ENCODE measurements at places on chromosomes 5 and 9.

DNA sequence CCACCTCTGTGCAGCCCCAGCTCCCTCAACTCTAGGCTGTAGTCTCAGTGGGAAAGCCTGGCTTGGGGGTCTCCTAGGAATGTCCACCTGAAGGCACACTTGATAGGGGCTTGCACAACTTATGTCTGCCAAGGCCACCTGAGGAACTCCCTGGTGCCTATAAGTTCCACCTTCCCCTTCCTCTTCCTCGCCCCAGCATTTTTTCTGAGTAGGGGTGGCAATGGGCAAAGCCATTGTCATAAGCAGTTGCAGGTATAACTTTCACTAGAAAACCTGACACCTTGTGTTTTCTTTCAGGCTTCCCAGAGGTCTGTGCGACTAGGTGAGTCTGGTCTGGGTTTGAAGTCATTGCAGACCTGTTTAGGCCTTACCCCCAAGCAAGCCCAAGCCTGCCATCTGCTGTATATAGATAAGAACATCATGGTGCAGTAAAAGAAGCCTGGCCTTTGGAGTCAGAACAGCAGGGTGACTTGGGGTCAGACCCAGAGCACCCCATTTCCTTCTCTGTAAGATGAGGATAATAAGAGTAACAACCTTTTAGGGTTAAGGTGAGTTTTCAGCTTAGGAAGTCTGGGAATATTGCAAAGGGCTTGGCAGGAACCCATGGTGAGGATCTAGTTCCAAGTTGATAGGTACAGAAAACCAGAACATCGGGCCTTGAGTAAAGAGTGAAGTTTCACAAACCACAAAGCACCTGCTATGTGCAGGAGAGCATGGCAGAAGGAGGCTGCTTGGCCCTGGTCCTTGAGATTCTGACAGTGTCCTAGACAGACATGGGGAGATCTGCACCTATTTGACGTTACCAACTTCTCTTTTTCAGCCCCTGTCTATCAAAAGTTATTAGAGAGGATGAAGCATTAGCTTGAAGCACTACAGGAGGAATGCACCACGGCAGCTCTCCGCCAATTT lies 33.8 kb downstream of the TGFBI start:
- no peak for DNase-seq

- no peak for DNase-seq
Observed at GRCh38 chr5:27748847-27749246, 710.5 kb upstream of the CDH9 start.

DNA sequence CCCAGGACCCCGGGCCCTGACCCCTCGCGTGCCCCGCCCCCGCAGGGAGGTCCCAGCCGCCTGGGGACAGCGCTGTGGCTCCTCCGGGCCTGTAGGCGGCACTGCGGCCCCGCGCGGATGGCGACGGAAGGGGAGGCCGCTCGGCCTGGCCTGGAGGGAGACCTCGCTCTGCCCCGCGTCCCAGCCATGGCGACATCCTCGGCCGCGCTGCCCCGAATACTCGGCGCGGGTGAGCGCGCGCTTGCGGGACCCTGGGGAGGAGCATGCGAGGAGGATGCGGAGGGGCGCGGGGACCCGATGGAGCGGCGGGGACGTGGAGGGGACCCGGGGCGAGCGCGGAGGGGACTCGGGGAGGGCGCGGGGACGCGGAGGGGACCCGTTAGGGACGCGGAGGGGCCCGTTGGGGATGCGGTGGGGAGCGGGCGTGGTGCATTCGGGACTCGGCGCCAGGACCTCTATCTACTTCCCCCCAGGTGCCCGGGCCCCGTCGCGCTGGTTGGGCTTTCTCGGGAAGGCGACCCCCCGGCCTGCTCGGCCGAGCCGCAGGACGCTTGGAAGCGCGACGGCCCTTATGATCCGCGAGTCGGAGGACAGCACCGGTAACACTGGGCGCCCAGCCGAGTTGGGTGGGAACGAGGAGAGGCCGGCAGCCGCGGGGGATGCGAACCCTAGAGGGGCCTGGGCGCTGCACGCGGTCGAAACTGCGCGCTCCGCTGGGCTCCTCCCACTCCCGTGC lies at the start of gene MRPS2:
Gene MRPS2, plus strand, starts transcription at position 158 of the 736 bp plus-strand sequence. Its CDS starts 29 bp downstream, at position 187.
- peak; percentile 67 for DNase-seq

DNA sequence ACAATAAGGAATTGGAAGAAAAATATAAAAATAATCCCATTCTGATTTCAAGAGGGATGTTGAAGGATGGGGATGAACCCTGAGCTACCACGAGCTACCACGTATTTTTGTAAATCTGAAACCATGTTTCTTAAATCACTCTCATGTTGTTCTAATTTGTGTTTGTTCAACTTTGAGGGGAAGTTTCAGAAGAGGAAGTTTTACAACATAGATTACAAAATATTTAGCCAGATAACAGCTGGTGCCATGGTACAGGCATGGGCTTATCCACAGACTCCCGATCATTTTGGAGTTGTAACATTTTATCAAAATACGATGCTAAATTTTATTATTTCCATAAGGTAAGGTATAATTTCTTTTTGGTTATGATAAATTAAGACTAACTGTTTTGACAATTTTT lies 15.2 kb downstream of the CCDC125 start:
- DNase-seq = no peak

GRCh38 chr5:170078931-170079330 lies 26.8 kb upstream of the FOXI1 start:
- no peak for DNase-seq

DNA sequence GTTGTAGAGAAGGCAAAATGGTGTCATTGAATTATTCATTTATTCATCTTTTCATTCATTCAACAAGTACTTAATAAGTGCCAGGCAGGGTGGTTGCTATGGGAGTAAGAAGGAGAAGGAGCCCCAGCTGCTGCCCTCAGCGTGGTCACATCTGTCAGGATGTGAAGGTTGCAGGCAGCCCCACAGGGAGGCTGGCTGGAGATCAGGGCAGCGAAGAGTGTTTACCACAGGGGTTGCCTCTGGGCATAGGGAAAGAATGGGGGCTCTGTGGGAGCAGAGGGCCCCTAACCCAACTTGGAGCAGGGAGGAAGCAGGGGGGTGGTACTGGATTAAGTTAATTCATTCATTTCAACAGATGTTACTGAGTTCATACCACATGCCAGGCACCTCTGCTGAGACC lies 6.0 kb downstream of the PCDH12 start:
- DNase-seq = no peak

- DNase-seq = no peak
Observed at GRCh38 chr5:176610435-176610773, 448 bp upstream of the GPRIN1 start.

DNA sequence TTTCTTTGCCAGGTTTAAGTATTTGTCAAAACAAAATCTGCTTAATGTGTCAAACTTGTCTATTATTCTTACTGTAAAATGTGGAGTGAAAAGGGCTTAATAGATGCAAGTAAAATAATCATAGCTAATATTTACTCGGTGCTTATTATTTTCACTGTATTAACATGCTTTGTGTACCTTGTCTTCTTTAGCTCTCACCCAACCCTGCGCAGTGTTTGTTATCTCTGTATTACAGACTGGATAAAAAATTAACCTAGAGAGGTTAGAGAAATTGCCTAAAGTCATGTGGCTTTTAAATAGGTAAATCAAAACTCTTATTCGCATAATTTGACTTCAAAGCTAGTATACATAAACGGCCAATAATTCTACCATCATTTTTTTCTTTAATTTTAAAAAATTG lies 1864.8 kb downstream of the MAT2B start:
- DNase-seq = no peak

DNA sequence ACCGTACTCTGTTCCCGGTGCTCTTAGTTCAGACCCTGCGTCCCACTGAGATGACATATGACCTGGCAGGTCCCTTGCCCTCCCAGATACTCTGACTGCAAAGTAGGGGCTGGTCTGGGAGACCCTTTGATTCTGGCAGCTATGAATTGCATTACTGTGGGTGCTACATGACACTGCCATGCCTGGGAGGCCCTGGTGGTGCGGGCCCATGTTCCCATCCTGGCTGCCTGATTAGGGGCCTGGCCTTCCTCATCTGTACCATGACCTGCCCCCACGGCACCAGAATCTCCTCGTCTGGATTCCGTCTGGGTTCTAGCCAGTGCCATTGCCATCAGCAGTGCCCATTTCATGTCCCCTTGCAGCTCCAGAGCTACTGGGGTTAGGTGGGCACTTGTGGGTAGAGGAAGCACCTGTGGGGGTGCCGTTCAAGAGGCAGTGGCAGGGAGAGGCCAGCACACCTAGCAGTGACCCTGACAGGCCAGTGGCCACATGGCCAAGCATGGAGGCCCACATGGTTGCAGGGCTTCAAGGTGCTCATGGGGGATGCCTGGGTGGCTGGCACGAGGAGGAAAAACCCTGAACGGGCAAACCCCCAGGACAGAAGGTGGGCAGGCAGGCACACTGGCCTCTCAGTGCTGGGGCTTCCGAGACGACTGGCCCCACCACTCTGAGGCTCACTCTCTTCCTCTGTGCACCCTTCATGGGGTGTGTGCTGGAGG lies 69.7 kb downstream of the PHF2 start:
- no peak for DNase-seq

GRCh38 chr5:82346399-82347165 lies 68.4 kb upstream of the RPS23 start:
- no peak for DNase-seq

DNA sequence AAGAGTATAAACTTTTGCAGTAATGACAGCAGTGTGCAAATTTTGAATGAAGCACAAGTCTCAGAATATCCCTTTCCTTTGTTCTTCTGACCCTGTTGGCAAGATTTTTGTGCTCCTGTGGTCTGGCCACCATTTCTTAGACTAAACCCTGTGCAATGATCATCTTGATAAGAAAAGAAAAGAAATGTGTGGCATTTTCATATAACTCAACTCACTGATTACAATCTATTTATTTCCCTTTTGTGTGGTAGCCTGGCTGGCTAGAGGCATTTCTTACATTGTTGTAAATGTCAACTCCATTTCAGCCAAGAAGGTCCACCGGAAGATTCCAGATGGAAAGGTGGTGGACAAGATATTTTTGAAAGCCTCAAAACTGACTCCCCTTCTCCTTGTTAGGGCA lies 41.9 kb downstream of the ADCY2 start:
- no peak for DNase-seq

DNA sequence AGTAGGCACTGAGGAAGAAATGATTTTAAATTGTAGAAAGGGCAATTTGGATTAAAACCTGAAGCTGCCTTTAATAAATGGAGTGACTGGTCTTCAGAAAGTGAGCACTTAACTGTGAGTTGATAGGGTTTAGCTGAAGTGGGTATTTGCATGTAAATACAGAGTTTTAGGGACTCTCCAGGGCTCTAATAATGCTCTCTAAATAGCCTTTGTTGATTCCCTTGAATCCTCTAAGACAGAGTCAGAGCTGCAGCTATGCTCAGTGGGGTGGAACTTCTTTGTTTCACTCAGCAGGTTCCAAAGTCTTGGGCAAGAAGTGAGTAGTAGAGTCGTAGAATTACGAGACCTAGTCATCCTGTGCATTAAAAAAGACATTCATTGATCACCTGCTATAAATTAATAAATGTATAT lies 21.4 kb downstream of the GLRA1 start:
- no peak for DNase-seq

GRCh38 chr5:141623611-141624010 lies 4.8 kb upstream of the DIAPH1 start:
- DNase-seq = no peak

GRCh38 chr5:101720033-101720432 lies 576.1 kb downstream of the SLCO4C1 start:
- no peak for DNase-seq

DNA sequence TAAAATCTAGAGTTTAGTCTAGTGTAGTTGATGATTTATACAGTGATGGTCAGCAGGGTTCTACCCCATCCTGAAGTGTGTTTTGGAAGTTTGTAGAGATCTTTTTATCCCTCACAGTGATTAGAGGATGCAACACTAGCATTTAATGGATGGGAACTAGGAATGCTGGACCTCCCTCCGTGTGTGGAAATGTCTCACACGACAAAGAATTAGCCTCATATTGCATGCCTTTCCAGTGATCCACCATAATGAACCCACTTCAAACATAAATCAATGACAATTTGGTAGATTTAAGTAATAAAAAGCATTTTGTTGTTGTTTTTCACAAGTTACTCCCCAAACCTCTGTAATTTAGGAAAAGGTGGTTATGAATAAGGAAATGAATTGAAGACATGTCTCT lies 82.5 kb upstream of the LMNB1 start:
- DNase-seq = no peak

- no peak for DNase-seq
Observed at GRCh38 chr5:59245198-59245597, 648.3 kb downstream of the PDE4D start.

GRCh38 chr5:156109317-156110023 lies 217.5 kb upstream of the SGCD start:
- no peak for DNase-seq

DNA sequence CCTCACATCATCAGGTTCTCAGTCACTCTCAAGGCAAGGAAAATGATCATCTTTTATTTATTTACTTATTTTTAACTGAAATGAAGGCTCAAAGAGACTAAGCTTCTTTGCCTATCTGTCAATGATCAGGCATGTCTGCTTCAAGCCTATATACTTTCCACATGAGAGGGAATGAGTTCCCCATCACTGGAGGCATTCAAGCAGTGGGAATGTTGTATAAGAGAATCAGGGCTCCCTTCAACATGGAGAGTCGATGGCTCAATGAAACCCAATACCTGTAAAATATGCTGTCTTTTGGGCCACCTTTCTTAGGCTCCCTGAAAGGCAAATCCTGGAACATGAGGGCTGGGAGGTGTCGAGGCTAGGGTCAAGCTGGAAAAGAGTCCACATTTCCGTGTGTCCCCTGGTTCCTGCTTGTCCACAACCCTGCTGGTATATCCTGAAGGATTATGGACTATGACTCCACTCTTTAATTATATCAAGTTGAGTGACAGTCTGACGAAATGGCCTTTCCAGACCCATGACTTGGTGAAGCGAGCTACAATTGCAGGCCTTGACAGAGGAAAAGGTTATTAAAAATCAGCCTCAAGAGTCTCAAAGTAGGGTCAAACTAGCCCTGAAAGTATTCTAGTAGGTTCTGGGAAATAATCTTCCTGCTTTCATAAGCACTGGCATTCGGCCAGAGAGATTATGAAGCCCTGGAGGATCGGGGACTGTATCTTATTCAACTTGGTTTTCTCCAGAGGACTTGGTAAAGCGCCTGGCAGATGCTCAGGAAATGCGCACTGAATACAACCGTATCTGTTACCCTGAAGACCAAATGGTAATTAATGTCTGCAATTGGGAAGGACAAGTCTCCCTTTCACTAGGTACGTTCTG lies 145.9 kb upstream of the TBC1D2 start:
- no peak for DNase-seq

DNA sequence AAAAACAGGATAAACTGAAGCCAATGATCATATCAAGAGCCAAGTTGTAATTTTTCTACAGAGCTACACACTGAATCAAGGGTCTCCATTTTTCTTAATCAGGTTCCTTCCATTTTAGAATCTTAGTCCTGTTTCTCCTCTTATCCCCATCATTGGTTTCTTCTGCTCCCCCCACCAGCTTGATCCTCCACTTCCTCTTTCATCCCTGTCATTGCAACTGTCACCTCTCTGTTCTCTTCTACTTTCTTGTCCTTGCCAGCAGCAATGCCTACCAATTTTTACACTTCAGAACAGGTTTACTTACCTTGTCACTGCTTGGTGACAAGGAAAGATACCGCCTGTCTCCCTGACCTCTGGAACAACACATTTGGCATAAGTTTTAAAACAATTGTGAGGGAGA lies 97.3 kb downstream of the CFAP90 start:
- DNase-seq = no peak

All from stimulated activated CD8-positive, alpha-beta memory T cell treated with anti-CD3 and anti-CD28 coated beads, Interleukin-7, amount 100 ng/mL, for 4 hours (primary cell).